ENCODE measurements at places on chromosomes 5 and 9.

DNA sequence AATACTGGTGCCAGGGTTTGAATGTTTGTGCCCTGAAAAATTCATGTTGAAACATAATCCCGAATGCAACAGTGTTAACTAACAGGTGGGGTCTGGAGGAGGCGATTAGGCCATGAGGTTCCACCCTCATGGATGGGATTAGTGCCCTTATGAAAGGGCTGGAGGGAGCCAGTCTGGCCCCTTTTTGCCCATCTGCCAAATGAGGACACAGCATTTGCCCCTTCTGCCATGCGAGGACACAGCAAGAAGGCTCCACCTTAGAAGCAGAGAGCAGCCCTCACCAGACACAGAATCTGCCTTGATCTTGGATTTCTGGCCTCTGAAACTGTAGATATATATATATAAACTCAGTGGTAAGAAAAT is 32.6 kb upstream of the RNF130 start:
- H3K27ac ChIP-seq, result no peak overlapping the region
- no peaks in the 10 kb centered on the region for H3K4me1 ChIP-seq
- H3K36me3 ChIP-seq, result no peaks in the 10 kb centered on the region
- H3K4me3 ChIP-seq, result no peak overlapping the region
- H3K27me3 ChIP-seq, result peaks cover 5% of the 10 kb centered on the region
- DNase-seq, result no peak

GRCh38 chr9:110183208-110184145 is 24.5 kb downstream of the C9orf152 start:
- peaks cover 8% of the 10 kb centered on the region for H3K27me3 ChIP-seq
- H3K27ac ChIP-seq, result no peak overlapping the region
- peaks cover 10% of the 10 kb centered on the region for H3K4me1 ChIP-seq
- no peaks in the 10 kb centered on the region for H3K36me3 ChIP-seq

DNA sequence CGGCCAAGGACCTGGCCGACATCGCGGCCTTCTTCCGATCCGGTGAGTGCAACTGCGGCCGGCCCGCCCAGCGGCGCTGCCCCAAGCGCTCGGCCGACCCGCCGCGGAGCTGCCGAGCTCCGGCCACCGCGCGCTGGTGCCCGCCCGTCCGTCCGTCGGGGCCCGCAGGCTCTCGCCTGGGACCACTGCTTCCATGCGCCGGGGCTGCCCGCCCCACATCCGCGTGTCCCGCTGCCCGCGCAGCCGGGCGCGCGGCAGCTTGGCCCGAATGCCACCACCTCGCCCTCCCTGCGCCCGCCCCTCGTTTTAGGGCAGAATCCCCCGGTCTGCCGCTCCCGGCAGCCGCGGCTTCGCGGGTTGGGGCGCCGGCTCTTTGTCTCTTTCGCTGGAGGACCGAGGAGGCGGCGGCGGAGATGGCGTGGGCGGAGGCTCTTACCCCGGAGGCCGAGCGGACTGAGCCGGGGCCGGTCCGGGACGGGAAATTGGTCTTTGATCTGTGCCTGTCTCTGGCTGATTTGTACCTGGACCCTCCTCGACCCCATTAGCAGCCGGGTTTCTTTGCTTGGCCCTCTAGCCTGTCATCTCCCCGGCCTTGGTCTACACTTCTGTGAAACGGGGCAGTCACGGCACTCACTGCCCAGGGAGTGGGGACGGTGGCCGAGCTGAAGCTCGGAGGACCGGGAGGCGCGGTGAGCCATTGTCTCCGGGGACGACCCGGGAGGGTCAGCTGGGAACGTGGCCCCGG is 871 bp downstream of the TRIO start:
- peaks cover 49% of the 10 kb centered on the region for H3K27me3 ChIP-seq
- H3K36me3 ChIP-seq, result no peaks in the 10 kb centered on the region
- peak overlapping the region; percentile 65 for H3K4me3 ChIP-seq

DNA sequence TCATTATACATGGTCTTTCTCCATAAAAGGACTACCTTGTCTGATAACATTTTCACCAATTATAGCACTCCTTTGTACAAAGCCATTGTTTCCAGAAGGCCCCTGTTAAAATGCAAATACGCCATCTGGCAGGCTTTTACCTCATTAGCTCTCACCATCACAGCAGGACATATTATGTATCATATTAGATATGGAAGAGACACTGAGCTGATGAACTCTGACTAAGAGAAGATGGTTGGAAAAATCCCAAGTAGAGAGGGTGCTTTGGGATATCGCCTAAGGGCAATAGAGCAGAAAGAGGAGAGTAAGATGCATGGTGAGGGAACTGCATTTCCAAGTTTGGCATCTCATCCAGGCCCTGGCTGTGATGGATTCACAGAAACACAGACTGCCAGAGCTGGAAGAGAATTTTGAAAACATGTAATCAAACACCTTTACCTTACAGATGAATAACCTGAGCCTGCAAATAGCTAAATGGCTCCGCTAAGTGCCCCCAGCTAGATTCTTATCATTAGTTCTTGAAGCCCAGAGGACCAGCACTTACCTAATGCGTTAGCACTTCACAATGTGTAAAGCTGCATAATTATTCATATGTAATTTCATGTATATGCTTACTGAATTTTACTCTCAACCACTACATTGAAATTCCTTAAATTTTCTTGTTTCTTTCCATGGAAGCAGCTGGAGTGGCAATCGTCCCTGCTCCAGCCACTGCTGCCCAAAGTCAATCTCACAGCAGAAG is 393.6 kb upstream of the IZUMO3 start:
- H3K4me1 ChIP-seq, result no peaks in the 10 kb centered on the region
- H3K36me3 ChIP-seq, result no peaks in the 10 kb centered on the region
- DNase-seq, result no peak
- H3K27ac ChIP-seq, result no peak overlapping the region
- H3K27me3 ChIP-seq, result no peaks in the 10 kb centered on the region

- H3K4me3 ChIP-seq, result no peak overlapping the region
- H3K27ac ChIP-seq, result no peak overlapping the region
- no peaks in the 10 kb centered on the region for H3K4me1 ChIP-seq
- DNase-seq, result no peak
- no peaks in the 10 kb centered on the region for H3K36me3 ChIP-seq
Measured at GRCh38 chr5:135662061-135662481, 83.3 kb upstream of the CXCL14 start.

DNA sequence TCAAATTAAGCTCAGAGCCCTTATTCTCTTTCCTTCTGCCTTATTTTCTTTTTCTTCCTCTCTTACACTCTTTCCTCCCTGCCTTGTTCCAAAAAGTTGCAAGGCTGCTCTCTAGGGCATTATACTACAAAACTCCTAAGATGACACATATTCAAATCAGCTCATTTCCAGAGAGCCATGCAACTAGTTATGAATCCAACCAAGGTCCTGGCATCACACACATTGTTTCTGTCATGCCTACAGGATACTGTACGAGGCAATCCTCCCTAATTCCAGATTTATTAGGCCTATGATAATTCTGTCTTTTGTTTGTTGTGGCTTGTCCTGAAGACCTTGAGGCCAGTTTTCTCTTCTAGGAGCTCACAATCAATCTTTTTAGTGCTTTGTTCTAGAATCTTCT is 87.0 kb upstream of the TBCA start:
- H3K27me3 ChIP-seq, result peaks cover 8% of the 10 kb centered on the region
- no peak for DNase-seq
- H3K36me3 ChIP-seq, result no peaks in the 10 kb centered on the region
- no peak overlapping the region for H3K27ac ChIP-seq
- peaks cover 4% of the 10 kb centered on the region for H3K4me1 ChIP-seq

DNA sequence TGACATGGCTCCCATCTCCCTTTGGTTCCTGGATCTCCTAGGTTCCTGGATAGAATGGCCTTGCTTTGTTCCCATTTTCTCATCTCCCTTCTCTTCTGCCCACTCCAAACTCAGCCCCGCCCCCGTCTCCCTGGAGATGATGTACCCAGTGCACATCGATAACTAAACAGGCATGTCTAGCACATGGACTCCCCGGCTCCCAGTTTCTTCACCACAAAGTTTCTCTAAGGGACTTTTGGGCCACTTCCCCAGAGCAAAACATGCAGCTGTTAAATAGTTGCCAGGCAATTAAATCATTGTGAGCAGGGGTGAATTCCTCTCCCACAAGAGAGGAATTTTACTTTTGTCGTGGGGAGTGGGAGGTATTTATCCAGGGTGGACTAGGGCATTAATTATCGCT is 259.0 kb downstream of the GADD45G start:
- no peak overlapping the region for H3K4me3 ChIP-seq
- no peaks in the 10 kb centered on the region for H3K4me1 ChIP-seq
- DNase-seq, result no peak
- H3K36me3 ChIP-seq, result no peaks in the 10 kb centered on the region

GRCh38 chr9:134834217-134834956 is 46.2 kb upstream of the FCN2 start:
- H3K4me3 ChIP-seq, result no peak overlapping the region
- H3K36me3 ChIP-seq, result no peaks in the 10 kb centered on the region
- DNase-seq, result no peak
- H3K27me3 ChIP-seq, result no peaks in the 10 kb centered on the region

DNA sequence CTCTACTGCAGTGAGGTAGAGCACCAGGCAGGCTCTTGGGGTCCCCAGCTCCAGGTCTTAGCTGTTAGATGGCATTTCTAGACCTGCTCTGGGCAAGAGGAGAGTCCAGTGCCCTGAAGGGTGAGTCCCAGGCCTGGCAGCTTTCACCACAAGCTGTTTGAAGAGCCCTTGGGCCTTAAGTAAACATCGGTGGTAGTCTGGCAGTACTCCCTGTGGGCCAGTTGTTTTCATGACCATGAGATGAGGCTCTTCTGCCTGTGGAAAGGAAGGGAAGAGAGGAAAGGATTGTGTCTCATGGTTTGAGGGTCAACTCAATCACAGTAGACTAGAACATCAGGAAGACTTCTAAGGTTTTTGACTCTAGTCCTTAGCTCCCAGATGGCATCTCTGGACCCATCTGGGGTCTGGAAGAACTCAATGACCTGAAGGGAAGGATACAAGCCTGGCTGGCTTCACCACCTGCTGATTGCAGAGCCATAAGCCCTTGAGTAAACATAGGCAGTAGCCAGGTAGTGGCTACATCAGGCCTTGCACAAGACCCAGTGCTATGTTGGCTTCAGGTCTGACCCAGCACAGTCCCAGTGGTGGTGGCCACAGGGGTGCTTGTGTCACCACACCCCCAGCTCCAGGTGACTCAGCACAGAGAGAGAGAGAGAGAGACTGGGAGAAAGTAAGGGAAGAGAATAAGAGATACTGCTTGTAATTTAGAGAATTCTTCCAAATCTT is 114.3 kb upstream of the PCSK5 start:
- H3K36me3 ChIP-seq, result no peaks in the 10 kb centered on the region
- no peak overlapping the region for H3K27ac ChIP-seq
- H3K27me3 ChIP-seq, result no peaks in the 10 kb centered on the region
- H3K4me1 ChIP-seq, result no peaks in the 10 kb centered on the region
- no peak overlapping the region for H3K4me3 ChIP-seq

- no peak for DNase-seq
- H3K27me3 ChIP-seq, result peaks cover 12% of the 10 kb centered on the region
- H3K36me3 ChIP-seq, result no peaks in the 10 kb centered on the region
- no peak overlapping the region for H3K4me3 ChIP-seq
- H3K4me1 ChIP-seq, result no peaks in the 10 kb centered on the region
- no peak overlapping the region for H3K27ac ChIP-seq
Measured at GRCh38 chr9:84331119-84331809, 9.3 kb downstream of the SLC28A3 start.

- DNase-seq, result peak; percentile 40
- H3K4me3 ChIP-seq, result no peak overlapping the region
- H3K36me3 ChIP-seq, result no peaks in the 10 kb centered on the region
- H3K4me1 ChIP-seq, result no peaks in the 10 kb centered on the region
Measured at GRCh38 chr9:82961504-82962125, 101.3 kb downstream of the RASEF start.

DNA sequence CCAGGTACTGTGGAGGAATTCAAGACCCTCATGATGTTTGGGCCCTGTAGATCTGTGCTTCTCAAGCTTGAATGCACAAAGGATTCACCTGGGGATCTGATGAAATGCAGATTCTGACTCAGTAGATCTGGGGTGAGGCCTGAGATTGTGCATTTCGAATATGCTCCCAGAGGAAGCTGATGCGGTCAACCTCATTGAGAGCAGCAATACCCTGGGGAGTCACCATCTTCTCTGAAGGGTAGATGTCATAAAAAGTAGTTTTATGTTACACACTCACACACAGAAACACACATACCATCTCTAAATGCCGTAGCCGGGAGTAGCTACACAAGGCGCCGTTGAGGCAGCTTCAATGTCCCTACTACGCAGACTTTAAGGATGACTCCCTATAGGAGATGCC is 55.8 kb upstream of the CPEB4 start:
- no peaks in the 10 kb centered on the region for H3K27me3 ChIP-seq
- no peak overlapping the region for H3K4me3 ChIP-seq
- no peak overlapping the region for H3K27ac ChIP-seq
- no peaks in the 10 kb centered on the region for H3K36me3 ChIP-seq
- DNase-seq, result no peak
- H3K4me1 ChIP-seq, result no peaks in the 10 kb centered on the region

GRCh38 chr9:110114859-110115201 is 93.1 kb downstream of the C9orf152 start:
- H3K36me3 ChIP-seq, result no peaks in the 10 kb centered on the region
- DNase-seq, result no peak
- H3K27me3 ChIP-seq, result no peaks in the 10 kb centered on the region

- H3K27ac ChIP-seq, result peak overlapping the region; percentile 91
- H3K4me1 ChIP-seq, result peaks cover 58% of the 10 kb centered on the region
- DNase-seq, result peak; percentile 80
- H3K27me3 ChIP-seq, result no peaks in the 10 kb centered on the region
- H3K36me3 ChIP-seq, result peaks cover 20% of the 10 kb centered on the region
Measured at GRCh38 chr9:87792831-87793288, 66.9 kb downstream of the CTSL start.

- H3K36me3 ChIP-seq, result no peaks in the 10 kb centered on the region
- no peaks in the 10 kb centered on the region for H3K4me1 ChIP-seq
- no peak overlapping the region for H3K27ac ChIP-seq
- no peak overlapping the region for H3K4me3 ChIP-seq
- no peaks in the 10 kb centered on the region for H3K27me3 ChIP-seq
Measured at GRCh38 chr5:161040818-161041217, 188.8 kb upstream of the ATP10B start.

DNA sequence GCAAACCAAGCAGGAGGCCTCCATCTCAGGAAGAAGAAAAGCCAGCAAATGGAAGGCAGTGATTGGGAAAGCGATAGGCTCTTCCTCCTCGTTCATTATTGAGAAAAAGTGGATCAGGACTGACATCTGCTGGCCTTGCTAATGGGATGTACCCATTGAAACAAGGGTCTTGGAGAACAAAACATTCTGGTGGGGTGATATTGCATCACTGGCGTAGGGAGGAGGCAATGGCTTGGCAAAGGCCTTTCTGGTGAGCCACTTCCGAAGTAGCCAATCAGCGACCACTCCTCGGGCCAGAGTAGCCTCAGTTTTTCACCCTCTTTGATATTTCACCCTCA is 86.7 kb upstream of the NFIB start:
- DNase-seq, result no peak
- H3K4me1 ChIP-seq, result no peaks in the 10 kb centered on the region
- peaks cover 3% of the 10 kb centered on the region for H3K27me3 ChIP-seq
